ENCODE measurements at places on chromosomes 2 and 18.

GRCh38 chr2:41829052-41829451, 218.8 kb upstream of the PKDCC start:
- no peak for DNase-seq

DNA sequence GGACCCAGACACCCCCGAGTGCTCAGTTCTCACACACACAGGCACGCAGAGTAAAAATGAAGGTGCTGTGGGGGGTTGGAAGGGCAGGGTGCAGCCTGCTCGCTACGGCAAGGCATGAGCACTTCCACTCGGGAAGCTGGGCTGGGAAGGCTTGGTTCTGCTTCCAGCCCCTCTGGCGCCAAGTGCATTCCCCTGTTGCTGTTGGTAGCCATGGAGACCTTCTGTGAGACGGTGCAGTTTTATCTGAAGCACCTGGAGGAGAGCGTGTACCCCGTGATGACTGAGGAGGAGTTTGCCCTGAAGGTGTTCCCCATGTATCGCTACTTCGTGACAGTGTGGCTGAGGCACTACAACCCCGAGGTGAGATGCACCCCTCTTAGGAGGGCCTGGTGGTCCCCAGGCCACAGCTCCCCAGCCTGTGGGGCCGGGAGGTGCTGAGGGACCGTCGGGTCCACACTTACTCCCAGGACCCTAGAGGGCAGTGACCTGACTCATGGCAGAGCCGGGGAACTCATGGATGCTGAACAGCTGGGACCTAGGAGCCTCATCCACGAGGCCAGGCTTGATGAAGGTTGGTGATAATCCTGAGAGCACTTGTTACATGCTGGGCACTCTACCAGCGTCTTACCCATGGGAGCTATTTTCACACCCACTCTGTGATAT, 15.5 kb downstream of the MROH2A start:
- DNase-seq, result no peak

GRCh38 chr2:144376460-144376859, 143.5 kb downstream of the ZEB2 start:
- DNase-seq, result no peak

GRCh38 chr18:66764230-66764629, 160.3 kb upstream of the CDH19 start:
- DNase-seq, result no peak

DNA sequence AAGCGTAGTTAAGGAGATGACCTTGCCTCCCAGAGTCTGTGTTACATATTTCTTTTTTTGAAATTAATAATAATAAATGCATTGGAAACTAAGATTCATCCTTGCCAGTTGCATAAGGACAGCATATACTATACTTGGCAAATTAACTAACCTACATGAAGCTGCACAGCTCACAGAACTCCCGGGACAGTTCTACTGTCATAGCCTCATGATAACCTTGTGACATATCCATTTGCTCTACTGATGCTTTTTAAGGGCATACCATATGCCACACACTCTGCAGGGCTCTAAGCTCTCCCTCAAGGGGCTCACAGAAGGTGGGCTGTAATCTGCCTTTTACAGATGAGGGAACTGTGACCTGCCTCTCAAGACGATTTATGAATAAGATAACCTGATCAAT, 3.8 kb downstream of the ITGB1BP1 start:
- DNase-seq, result no peak

- no peak for DNase-seq
Observed at GRCh38 chr2:128789776-128790455, 471.2 kb upstream of the HS6ST1 start.

DNA sequence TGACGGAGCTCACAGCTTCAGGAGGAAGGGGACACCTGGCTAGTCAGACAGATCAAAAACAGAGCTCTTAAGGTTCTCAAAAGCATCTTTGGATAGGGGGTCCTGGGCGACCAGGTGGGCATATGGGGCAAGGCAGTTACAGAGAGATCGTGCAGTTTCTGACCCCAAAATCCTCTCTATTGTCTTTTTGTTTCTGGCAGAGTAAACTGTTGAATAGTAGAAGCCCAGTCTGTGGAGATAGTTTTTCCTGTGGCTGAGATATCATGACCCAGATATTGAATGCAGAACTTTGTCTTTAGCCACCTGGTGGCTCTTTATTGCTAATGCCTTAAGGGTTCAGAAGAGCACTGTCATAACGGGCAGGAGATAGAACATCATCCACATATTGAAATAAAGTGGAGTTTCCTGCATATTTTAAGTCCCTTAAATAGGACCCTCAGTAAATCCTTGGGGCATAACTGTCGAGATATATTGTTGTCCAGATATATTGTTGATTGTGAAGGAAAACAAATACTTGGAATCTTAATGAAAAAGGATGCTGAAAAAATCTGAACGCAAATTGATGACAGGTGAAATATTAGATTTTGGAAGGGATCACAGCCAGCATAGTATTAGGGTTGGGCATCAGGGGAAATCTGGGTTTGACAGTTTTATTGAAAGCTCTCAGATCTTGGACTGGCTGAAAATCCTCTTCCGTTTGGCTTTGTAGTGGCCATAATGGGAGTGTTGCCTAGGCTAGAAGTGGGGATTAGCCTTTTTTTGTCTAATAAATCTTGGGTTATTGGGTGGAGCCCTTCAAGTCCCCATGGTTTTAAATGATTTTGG, 14.1 kb upstream of the ZDBF2 start:
- DNase-seq, result no peak

GRCh38 chr2:160912276-160912675, 248.0 kb upstream of the TANK start:
- DNase-seq, result no peak

- DNase-seq, result no peak
Observed at GRCh38 chr2:98713332-98714015, 17.5 kb downstream of the MGAT4A start.

GRCh38 chr2:23502096-23502495, 117.1 kb downstream of the KLHL29 start:
- DNase-seq, result no peak

DNA sequence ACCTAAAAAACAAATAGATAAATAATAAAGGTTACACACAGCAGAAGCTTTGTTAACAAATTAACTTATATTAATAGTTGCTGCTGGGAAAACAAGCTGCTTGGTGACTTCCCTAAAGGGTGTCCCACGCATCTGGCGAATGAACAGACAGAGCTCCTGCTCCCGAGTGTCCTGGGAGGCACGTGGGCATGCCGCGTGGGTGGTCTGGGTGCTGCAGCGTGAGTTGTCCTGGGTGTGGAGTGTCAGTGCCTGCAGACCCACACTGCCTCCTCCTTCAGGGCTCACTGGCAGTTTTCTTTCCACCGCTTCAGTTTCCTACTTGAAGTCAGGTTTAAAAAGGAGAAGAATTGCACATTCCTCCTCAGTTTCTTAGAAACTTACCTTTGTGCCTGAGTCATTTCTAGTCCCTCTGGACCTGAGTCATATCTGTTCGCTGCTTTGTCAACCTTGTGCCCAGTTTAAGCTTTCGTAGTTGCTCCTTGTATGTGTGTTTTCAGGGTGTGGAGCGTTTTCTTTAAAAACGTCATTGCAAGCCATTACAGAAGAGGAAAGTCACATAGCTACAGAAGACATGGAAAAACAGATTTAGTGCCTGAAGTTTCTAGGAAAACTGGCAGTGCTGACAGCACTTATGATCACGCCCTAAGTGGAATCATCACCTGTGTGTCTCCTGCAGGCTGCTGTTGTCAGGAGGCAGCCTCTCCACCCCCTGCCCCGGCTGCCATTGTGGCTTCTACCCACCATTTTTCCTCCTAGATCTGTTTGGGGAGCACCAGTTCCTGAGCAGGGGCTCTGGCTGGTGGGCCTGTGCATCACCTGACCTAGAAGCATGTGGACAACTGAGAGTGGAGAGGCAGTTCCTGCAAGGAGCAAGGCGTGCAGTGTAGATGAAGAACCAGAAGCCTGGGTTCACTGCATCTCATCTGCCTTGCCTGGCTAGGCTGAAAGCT, 24.5 kb downstream of the IMPA2 start:
- DNase-seq, result no peak

DNA sequence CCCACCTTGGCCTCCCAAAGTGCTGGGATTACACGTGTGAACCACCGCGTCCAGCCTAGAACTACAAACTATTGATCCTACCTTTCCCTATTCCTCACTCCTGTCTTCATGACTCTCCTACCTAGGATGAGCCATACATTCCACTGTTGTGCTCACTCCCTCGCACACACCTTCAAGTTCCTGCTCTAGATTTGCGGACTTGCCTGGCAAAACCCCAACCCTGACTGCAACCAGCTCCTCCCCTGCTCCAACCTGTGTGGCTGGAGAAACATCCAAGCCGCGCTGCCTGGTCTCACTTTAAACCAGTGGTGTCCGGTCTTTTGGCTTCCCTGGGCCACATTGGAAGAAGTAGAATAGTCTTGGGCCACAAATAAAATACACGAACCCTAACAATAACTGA, 5.0 kb upstream of the DNPEP start:
- no peak for DNase-seq

- DNase-seq, result no peak
Observed at GRCh38 chr2:182379241-182379640, 47.6 kb downstream of the PDE1A start.

DNA sequence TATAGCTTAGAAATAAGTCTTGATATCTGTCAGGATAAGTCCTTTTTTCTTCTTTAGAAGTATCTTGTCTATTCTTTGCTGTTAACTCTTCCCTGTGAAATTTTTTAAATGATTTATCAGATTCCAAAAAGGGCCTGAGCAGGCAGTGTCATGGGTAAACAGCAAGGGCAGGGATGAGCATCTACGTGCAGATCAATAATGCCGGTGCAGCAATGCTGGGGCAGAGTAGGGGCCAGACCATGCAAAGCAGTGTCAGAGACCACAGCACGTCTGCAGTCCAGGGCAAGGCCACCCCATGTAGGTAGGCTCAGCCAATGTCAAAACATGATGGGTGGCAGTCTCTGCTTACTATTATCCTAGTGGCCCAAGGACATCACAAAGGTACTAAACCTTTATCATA, 182.2 kb downstream of the TMEM247 start:
- DNase-seq, result no peak

GRCh38 chr2:134083548-134083947, 170.3 kb upstream of the MGAT5 start:
- DNase-seq, result no peak

GRCh38 chr2:205864491-205864890, 182.2 kb downstream of the NRP2 start:
- no peak for DNase-seq

GRCh38 chr2:55418512-55419232, 984 bp downstream of the CCDC88A start:
- DNase-seq, result no peak

GRCh38 chr2:179336782-179337534, 72.3 kb upstream of the SESTD1 start:
- no peak for DNase-seq

DNA sequence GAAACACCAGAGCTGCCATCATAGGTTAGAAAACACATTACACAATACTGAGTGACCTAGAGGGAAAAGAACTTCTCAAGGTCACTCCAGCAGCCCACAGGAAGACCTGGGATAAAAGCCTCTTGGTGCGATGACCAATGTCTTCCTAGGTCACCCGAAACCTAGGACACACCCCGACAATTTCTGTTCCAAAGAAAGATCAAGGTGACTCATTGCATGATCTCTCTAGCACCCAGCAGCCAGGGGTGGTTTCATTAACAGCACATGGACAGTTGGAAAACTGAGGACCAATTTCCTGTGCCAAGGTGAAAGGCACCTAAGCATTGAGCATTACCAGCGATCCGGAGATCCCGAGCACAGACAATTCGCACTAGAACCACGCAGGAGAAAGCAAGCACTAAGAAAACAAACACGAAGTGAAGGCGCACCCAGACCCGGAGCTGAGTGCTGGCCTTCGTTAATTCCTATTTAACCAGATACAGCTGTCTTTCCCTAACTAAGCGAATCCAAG, 1.5 kb downstream of the CACNB4 start:
- no peak for DNase-seq

DNA sequence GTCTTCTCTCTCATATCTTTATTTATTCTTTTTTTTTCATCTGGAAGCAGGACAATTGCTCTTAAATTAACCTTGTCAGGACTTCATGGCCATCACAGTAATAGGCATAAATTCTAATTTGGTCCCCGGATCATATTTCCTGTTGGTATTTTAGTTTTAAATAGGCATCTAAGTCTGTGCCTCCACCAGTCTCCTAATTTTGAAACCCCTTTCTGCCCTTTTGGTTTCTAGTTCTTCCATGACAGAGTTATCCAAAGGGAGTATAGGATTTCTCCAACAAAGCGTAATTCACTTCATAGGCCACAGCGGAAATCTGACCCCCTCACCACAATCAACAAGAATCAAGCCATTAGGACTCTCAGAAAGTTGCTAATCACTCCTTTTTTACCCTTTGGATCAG, 3.8 kb downstream of the EPHA4 start:
- no peak for DNase-seq

DNA sequence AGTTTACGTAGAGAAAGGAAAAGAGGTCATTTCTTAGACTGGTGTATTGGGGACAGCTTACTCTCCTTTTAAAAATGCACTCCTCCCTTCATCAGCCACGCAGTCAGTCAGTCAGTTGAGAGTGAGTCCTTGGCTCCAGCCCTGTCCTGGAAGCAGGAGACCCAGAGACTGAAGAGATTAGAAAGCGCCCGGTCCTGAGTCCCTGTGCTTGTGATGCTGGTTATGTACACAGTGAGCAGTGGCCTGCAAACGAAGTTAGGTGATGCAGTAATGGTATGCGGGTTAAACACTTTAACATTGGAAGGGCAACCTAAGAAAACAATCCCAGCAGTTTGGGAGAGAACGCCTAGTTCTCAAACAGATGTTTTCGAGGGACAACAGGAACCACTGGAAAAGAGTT, 6.3 kb upstream of the ASB1 start:
- DNase-seq, result no peak

GRCh38 chr2:216695401-216695821, at the start of gene IGFBP5:
IGFBP5 (minus strand) TSS chr2:216695549; CDS start chr2:216694775, 774 bp downstream.
- no peak for DNase-seq

DNA sequence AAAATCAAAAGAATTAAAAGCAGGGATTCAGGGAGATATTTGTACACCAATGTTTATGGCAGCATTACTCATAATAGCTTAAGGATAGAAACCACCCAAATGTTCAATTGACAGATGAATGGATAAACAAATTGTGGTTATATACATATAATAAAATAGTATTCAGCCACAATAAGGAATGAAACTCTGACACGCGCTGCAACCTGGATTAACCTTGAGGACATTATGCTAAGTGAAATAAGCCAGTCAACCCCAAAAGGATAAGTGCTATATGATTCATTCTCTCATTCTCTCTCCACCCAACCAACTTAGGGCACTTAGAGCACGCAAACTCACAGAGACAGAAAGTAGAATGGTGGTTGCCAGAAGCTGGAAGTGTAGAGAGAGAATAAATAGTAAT, 216.8 kb upstream of the SLC14A2 start:
- DNase-seq, result no peak

Measured in activated CD4-positive, alpha-beta T cell treated with anti-CD3 and anti-CD28 coated beads for 36 hours (primary cell).